AG04449 (cell line): ENCODE measurements at places on chromosomes 12 and 14.

- DNase-seq = no peak
Observed at GRCh38 chr12:8455271-8455670, 491 bp upstream of the CLEC6A start.

- DNase-seq = no peak
Observed at GRCh38 chr12:132541200-132541599, 51.2 kb downstream of the FBRSL1 start.

- DNase-seq = no peak
Observed at GRCh38 chr12:131592972-131593371, 117.9 kb upstream of the SFSWAP start.

DNA sequence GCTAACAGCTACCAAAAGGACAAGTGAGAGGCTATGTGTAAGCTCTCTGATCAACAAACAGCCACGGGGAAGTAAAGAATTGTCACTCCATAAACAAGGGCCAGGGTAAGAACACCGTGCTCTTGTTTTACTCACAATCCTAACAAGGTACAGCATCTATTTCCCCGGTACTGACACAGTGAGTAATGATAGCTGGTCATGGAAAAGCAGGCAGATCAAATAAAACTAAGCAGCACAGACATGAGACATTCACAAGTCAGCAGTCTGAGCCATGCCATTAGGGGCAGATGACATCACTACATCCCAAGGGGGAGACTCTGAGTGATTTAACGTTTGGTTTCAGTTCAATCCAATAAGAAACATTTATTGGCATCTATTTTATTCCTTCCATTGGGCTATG, 54.4 kb downstream of the ARL6IP4 start:
- no peak for DNase-seq

DNA sequence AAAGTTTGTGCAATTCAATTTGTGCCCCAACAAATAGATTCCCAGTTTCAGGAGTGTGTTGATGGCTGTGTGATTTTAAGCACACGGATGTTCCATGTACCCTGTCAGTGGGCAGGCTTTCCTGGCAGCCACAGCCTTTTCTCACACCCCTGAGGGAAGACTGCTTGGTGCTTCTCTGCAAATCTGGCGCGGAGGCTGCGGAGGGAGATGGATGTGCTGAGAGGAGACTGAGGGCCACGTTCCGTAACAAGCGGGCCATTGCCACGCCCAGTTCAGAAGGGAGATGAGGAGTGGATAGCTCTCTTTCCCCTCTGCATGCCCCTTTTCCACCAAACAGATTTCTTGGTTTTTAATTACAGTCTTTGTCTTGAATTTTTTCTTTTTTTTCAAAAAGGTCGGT, 89.1 kb downstream of the BEGAIN start:
- no peak for DNase-seq

GRCh38 chr12:111881716-111882115, 39.7 kb downstream of the MAPKAPK5 start:
- no peak for DNase-seq

DNA sequence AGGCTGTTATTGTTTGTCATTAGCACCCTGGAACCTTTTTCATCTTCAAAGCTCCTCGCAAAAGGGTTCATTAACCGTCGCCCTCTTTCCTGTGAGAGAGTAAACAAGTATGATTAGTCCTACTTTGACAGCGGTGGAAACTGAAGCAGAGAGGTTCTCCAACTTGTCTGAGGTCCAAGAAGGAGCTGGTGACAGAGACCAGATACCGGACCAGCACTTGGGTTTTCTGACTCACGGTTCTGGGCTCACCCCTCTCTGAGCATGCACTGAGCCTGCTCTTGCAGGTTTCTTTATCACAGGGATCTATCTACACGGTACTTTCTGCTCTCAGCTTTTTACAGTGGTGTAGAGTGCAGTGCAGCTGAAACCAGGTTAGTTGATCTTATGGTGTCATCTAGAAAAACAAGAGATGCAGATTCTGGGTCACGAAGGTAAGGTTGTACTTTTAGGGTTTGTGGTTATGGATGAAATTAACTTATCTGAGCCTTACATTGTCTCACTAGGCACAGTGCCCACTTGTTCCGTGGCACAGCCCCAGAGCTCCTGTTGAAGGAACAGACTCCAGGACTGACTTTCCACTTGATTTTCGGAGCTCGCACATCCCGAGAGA, 62.1 kb downstream of the PPP2R5C start:
- no peak for DNase-seq

GRCh38 chr12:104582739-104583138, 126.0 kb downstream of the CHST11 start:
- no peak for DNase-seq

GRCh38 chr14:53437858-53438257, 284.7 kb upstream of the DDHD1 start:
- DNase-seq = no peak
